ENCODE measurements at places on chromosomes 2 and 18. TPM values are rescaled to one million over a fixed set of nuclear protein-coding genes. Genes with fewer than 3 reads are reported as not detected.

DNA sequence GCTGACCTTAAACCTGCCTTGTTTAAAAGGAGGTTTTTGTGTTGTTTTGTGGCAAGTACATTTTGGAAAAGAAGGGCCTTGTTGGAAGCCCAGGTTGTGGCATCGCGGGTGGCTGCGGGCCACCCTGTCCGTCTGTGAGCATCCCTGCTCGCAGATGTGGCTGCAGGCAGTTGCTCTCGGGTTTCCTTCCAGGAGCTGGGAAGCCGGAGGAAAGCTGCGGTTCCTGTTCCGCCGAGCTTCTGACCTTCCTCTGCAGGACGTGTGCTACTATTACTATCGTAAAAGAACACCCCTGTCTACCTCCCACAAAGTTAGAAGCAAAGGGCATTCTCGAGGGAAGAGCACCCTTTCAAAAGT lies 766 bp downstream of the MFF start:
- H3K36me3 ChIP-seq, result peaks cover 14% of the 10 kb centered on the region
- no peaks in the 10 kb centered on the region for H3K27me3 ChIP-seq
- peak overlapping the region; percentile 80 for H3K4me3 ChIP-seq
- H3K27ac ChIP-seq, result peak overlapping the region; percentile 95

WNT10A gene
- not detected for total RNA-seq

RUFY4 gene
- not detected for total RNA-seq

GRCh38 chr2:189095101-189095500 lies 84.5 kb downstream of the COL5A2 start:
- peaks cover 35% of the 10 kb centered on the region for H3K4me1 ChIP-seq
- no peaks in the 10 kb centered on the region for H3K36me3 ChIP-seq
- no peaks in the 10 kb centered on the region for H3K27me3 ChIP-seq
- no peak overlapping the region for H3K4me3 ChIP-seq

AGXT gene
- not detected for total RNA-seq

EFHD1 gene
- 29.1 TPM for total RNA-seq

DNA sequence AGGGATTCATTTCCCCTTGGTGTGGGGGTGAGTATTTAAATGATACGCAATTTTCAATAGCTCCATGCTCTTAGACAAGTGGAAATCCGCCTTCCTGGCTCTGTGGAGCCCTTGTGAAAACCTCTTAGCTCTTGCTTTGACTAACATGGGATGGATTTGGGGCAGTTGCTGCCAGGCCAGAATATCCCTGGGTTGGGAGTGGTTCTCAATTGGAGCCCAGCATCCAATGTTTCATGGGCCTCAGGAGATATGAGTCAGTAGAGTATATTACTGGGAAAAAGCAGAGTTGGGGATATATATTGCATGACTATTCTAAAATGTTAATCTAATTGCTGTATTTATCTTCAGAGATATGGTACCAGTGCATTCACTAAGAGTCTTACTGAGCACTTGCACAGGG lies 104.4 kb upstream of the IL1R2 start:
- no peak overlapping the region for H3K4me3 ChIP-seq
- no peak for DNase-seq
- no peaks in the 10 kb centered on the region for H3K4me1 ChIP-seq
- H3K27me3 ChIP-seq, result no peaks in the 10 kb centered on the region

GRCh38 chr2:207202645-207203044 lies 36.9 kb upstream of the KLF7 start:
- no peak overlapping the region for H3K4me3 ChIP-seq
- H3K4me1 ChIP-seq, result no peaks in the 10 kb centered on the region
- no peaks in the 10 kb centered on the region for H3K27me3 ChIP-seq
- no peak overlapping the region for H3K27ac ChIP-seq
- DNase-seq, result no peak
- H3K36me3 ChIP-seq, result no peaks in the 10 kb centered on the region

- DNase-seq, result no peak
- H3K27me3 ChIP-seq, result no peaks in the 10 kb centered on the region
- no peak overlapping the region for H3K4me3 ChIP-seq
- no peaks in the 10 kb centered on the region for H3K36me3 ChIP-seq
- no peaks in the 10 kb centered on the region for H3K4me1 ChIP-seq
Measured at GRCh38 chr2:129191530-129191929, 787.9 kb upstream of the RAB6C start.

- H3K4me1 ChIP-seq, result peaks cover 19% of the 10 kb centered on the region
- H3K4me3 ChIP-seq, result no peak overlapping the region
- no peak overlapping the region for H3K27ac ChIP-seq
- DNase-seq, result no peak
- H3K36me3 ChIP-seq, result no peaks in the 10 kb centered on the region
- no peaks in the 10 kb centered on the region for H3K27me3 ChIP-seq
Measured at GRCh38 chr2:164606557-164606956, 14.7 kb downstream of the GRB14 start.

SUCLG1 gene
- 58.8 TPM for total RNA-seq

- DNase-seq, result no peak
- no peak overlapping the region for H3K4me3 ChIP-seq
- no peaks in the 10 kb centered on the region for H3K36me3 ChIP-seq
- H3K27me3 ChIP-seq, result no peaks in the 10 kb centered on the region
- no peak overlapping the region for H3K27ac ChIP-seq
Measured at GRCh38 chr2:201907563-201907881, 101.2 kb downstream of the CDK15 start.

- H3K4me3 ChIP-seq, result no peak overlapping the region
- H3K27me3 ChIP-seq, result no peaks in the 10 kb centered on the region
- no peaks in the 10 kb centered on the region for H3K4me1 ChIP-seq
- DNase-seq, result no peak
- no peak overlapping the region for H3K27ac ChIP-seq
Measured at GRCh38 chr2:8334866-8335325, 347.0 kb upstream of the ID2 start.

DNA sequence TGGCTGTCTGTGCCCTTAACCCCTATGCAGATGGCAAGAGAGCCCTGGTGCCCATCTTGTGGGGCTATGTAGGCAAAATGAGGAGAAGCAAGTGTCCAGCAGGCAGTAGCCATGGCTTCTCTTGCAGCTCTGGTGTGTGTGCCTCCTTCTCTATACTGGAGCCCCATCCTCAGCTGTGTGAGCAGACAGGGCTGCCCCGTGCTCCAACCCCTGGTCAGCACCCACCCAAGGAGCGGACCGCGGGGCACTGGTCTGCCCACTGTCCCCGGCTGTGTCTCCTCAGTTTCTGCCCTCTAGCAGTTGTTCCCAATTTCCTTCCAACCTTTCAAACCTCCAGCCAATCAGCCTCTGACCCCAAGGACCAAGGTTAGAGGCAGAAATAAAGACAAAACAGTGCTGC lies 134.9 kb upstream of the GLI2 start:
- DNase-seq, result no peak
- H3K27ac ChIP-seq, result no peak overlapping the region
- no peaks in the 10 kb centered on the region for H3K36me3 ChIP-seq
- H3K27me3 ChIP-seq, result peaks cover 3% of the 10 kb centered on the region

CFLAR gene
- 192 TPM for total RNA-seq

DNA sequence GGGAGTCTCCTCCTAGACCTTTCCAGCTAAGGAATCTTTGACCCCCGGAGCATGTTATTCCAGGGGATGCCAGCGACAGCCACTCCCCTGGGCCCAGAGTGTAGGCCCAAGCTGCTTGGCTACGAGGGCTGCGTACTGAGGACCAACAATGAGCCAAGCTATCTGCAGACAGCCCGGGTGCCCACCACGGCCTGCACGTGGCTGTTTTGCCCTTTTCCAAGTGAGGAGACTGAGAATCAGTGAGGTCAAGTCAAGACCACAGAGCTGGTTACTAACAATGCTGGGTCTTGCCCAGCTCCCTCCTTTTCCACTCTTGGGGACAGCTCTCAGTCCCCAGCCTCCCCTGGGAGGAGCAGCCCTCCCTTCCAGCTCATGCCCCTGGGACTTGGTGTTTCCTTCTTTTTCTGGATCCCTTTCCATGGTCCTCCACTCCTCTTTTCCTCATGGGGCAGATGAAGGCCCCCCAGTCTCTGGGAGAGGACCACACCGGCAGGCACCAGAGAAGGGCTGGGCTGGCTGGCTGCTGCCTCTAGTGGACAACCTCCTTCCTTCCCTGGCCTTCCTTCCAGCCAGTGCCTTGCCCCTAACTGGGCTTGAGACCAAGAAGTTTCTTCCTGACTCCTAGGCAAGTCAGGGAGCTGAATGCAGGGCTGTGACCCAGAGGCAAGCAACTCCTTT lies 550 bp upstream of the MALL start:
- peak overlapping the region; percentile 45 for H3K4me3 ChIP-seq
- H3K4me1 ChIP-seq, result peaks cover 14% of the 10 kb centered on the region
- no peaks in the 10 kb centered on the region for H3K36me3 ChIP-seq
- no peaks in the 10 kb centered on the region for H3K27me3 ChIP-seq
- DNase-seq, result no peak

DNA sequence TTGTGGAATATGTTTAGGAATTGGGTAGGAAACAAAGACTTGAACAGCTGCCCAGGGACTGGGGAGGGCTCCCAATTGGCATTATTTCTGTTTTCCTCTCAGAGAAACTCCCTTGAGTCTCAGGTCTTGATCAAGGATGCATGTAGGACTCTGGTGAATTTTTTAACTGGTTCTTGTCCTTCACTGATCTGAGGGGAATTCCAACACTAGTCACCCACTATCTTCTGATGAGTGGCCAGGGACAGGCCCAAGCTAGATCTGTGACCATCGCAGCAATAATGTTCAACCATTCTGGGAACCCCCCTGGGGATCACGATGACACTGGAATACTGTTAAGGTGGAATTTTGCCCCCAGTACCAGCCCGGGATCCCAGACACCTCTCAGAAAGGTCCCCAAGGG lies 132.0 kb downstream of the SH3BP4 start:
- no peak overlapping the region for H3K27ac ChIP-seq
- H3K4me1 ChIP-seq, result peaks cover 17% of the 10 kb centered on the region
- no peaks in the 10 kb centered on the region for H3K36me3 ChIP-seq
- no peaks in the 10 kb centered on the region for H3K27me3 ChIP-seq

GRCh38 chr18:58761241-58761969 lies 90.1 kb downstream of the MALT1 start:
- H3K4me1 ChIP-seq, result no peaks in the 10 kb centered on the region
- H3K27me3 ChIP-seq, result peaks cover 20% of the 10 kb centered on the region
- H3K27ac ChIP-seq, result no peak overlapping the region
- DNase-seq, result no peak

DNA sequence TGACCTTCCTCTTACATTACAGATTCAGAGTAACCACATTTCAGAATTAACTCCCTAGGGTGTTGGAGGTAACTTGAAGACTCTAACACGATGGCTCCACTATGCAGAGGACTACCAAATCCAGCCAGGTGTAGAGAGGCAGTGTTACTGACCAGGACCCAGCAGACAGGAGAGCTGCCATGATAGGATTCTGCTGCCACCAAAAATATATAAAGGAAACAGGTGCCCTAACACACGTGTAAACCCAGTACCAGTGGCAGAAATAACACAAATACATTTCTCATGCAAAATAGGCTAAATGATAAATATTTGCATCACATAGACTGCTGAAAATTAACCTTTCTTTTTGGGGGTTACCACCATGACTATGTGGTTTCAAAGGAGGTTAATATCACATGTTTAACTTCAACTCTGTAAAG lies 7.0 kb downstream of the ZBTB14 start:
- H3K27ac ChIP-seq, result no peak overlapping the region
- no peak overlapping the region for H3K4me3 ChIP-seq
- H3K4me1 ChIP-seq, result no peaks in the 10 kb centered on the region
- H3K27me3 ChIP-seq, result no peaks in the 10 kb centered on the region

PAX8 gene
- total RNA-seq, result 6.5 TPM

- no peaks in the 10 kb centered on the region for H3K4me1 ChIP-seq
- no peaks in the 10 kb centered on the region for H3K27me3 ChIP-seq
- H3K27ac ChIP-seq, result no peak overlapping the region
- H3K36me3 ChIP-seq, result no peaks in the 10 kb centered on the region
- H3K4me3 ChIP-seq, result no peak overlapping the region
Measured at GRCh38 chr18:65608471-65608870, 142.3 kb upstream of the CDH7 start.

- H3K4me3 ChIP-seq, result no peak overlapping the region
- peaks cover 22% of the 10 kb centered on the region for H3K4me1 ChIP-seq
- no peak for DNase-seq
Measured at GRCh38 chr2:158513841-158514240, 57.1 kb downstream of the PKP4 start.

- DNase-seq, result no peak
- no peak overlapping the region for H3K27ac ChIP-seq
- no peaks in the 10 kb centered on the region for H3K36me3 ChIP-seq
- H3K4me3 ChIP-seq, result no peak overlapping the region
- H3K4me1 ChIP-seq, result no peaks in the 10 kb centered on the region
Measured at GRCh38 chr2:74877781-74878433, 44.0 kb downstream of the HK2 start.

- no peaks in the 10 kb centered on the region for H3K36me3 ChIP-seq
- no peak overlapping the region for H3K27ac ChIP-seq
- H3K27me3 ChIP-seq, result no peaks in the 10 kb centered on the region
Measured at GRCh38 chr2:204849892-204850291, 304.6 kb downstream of the PARD3B start.

DNA sequence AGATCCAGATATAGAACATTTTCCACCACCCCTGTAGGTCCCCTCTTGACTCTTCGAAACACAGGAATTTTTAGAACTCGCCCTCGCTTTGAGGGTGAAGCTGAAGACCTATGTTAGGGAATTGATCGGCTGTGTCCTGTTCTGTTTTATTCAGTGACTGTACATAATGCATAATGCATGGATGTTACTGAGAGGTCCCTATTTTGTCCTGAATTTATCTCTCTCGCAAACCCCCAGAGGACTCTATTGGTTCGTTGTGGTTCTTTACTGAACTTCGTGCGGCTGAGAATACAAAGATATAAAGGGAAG lies 431 bp upstream of the EIF5B start:
- H3K36me3 ChIP-seq, result no peaks in the 10 kb centered on the region
- peaks cover 23% of the 10 kb centered on the region for H3K4me1 ChIP-seq
- peak overlapping the region; percentile 88 for H3K27ac ChIP-seq
- H3K4me3 ChIP-seq, result peak overlapping the region; percentile 81

DNA sequence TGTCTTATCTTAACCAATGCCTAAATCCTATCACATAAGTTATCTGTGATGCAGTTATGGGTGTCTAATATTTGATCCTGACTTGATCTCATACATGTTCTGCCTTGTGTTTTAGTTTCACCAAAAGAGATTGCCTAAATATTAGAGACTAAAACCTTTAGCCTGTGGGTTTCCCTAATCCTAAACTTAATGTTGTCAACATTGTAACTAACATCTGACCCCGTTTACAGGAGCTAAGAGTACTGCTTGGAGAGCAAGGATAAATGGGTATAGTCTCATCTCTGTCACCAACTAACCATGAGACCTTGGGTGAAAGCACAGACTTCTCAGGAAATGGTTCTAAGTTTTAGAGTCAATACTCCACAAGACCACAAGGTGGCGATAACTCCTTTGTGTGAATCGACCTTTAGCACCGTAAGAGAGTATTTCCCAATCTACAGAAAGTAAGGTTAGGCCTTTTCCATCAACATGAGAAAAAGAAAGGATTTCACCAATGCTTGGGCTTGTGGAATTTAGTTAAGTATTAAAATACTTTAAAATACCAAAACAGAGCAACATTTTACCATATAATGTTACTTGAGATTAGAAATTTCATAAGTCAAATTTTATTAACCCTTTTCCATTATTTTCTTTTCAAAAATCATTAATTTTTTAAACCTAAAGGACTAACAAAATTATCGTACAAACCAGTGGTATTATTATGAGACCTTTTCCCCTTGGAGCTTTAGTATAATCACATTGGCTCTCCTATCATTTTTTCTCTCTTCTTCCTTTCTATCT lies 60.5 kb downstream of the G6PC2 start:
- DNase-seq, result no peak
- H3K4me3 ChIP-seq, result no peak overlapping the region
- no peaks in the 10 kb centered on the region for H3K27me3 ChIP-seq
- no peaks in the 10 kb centered on the region for H3K36me3 ChIP-seq
